ENCODE measurements at places on chromosomes 7 and 10.
A peak's percentile ranks its signal among the peaks of the same experiment; 100 is the strongest.

GRCh38 chr7:149598721-149599308 lies 101.2 kb upstream of the ZNF746 start:
- DNase-seq = no peak

GRCh38 chr7:106139265-106140251 lies 27.4 kb upstream of the SYPL1 start:
- DNase-seq = no peak

DNA sequence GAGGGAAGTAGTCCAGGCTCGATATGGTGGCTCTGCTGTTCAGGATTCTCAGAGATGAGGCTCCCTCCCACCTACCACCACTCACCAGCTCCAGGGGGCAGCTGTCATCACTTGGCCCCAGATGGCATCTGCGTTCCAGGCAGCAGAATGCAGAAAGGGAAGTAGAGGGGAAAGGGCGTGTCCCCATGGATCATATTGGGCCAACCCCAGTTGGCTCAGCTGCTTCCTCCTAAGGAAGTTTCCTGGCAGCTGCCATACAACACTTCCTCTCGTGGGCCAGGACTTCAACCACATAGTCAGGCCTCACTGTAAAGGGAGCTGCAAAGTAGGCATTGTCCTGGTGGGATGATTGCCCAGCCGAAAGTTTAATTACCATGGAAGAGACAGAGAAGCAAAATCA lies 1.6 kb upstream of the TEX36 start:
- no peak for DNase-seq

DNA sequence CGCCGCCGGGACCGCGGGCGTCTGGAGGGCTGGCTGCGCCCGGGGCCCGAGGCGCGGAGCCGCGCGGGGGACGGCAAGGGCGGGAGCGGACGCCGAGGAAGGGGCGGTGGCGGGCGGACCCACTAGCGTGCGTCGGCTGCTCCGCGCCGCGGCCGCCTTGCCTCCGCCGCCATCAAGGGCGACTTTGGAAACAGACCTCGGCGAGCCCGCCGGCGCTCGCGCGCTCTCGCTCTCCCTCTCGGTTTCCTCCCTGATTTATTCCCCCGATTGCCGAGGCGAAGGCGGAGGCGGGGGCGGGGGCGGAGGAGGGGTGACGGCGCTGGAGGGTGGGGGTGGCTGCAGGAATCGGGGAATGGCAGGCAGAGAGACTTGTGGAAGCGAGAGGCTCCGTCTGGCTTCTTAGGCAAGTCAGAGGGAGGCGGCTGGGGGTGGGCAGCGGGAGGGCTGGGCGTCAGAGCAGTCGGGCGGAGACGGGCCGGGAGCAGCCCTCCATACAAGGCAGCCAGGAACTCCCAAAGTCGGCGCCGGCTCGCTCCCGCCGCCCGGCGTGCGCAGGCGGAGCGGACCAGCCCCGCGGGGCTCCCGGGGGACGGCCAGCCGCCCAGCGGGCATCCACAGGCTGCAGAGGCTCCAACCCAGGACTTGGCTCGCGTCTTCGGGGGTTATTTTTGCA lies at the start of gene CACNA2D1:
CACNA2D1 (minus strand) TSS at position 231 of the 673 bp plus-strand sequence.
- peak; percentile 88 for DNase-seq

GRCh38 chr7:92622030-92622429 lies 31.8 kb upstream of the FAM133B start:
- DNase-seq = no peak

DNA sequence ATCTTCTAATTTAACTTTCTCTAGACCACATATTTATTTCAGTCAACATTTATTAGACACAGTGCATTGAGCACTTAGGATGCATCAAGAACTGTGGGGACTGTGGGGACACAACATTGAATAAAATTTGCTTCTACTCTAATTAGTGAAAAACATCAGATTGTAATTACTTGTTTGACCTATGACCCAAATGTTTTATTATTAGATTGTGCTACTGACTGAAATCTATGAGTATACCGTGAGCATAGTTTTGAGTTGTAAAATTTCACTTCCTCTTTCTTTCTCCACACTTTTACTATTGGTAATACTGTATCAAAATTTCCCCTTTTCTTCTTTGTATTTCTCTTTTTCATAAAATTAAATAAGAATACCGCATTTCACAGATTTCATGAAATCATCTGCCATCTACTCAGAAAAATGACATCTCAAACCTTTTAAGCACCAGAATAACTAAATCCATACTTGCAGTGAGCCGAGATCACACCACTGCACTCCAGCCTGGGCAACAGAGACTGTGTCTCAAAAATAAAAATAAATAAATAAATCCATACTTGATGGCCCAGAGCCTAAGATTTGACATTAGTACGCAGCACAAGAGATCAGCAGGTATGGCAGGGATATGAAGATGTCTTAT lies 25.4 kb upstream of the INPP5F start:
- no peak for DNase-seq

DNA sequence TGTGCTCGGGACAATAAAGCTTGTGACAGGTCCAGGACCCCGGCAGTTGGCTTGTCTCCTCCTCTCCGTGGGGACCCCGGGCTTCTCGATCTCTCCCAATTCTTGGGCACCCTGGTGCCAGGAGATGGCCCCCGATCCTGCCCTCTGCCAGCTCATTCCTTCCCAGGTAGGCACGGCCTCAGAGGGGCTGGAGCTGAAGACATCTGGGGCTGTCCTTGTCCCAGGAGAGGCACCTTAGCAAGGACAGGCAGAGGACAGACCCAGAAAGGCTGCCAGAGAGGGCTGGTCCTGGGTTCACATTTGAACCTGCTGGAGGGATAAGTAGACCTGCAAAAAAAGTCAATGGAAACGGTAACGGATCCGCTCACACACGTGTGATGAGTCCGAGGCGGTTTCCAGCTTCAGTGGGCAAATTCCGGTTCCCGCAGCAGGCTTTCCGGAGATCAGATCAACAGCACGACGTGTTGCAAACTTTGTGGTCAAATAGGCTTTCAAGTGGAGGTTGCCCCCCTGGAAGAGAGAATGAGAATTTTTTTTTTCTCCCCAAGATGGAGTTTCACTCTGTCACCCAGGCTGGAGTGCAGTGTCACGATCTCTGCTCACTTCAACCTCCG lies 47.7 kb upstream of the GTF2IRD1 start:
- no peak for DNase-seq

- DNase-seq = no peak
Observed at GRCh38 chr10:72460284-72460876, 105.7 kb upstream of the DNAJB12 start.

- DNase-seq = no peak
Observed at GRCh38 chr7:1053002-1053411, 8.7 kb downstream of the GPR146 start.

GRCh38 chr7:10718768-10719167 lies 254.9 kb upstream of the PHF14 start:
- DNase-seq = no peak

DNA sequence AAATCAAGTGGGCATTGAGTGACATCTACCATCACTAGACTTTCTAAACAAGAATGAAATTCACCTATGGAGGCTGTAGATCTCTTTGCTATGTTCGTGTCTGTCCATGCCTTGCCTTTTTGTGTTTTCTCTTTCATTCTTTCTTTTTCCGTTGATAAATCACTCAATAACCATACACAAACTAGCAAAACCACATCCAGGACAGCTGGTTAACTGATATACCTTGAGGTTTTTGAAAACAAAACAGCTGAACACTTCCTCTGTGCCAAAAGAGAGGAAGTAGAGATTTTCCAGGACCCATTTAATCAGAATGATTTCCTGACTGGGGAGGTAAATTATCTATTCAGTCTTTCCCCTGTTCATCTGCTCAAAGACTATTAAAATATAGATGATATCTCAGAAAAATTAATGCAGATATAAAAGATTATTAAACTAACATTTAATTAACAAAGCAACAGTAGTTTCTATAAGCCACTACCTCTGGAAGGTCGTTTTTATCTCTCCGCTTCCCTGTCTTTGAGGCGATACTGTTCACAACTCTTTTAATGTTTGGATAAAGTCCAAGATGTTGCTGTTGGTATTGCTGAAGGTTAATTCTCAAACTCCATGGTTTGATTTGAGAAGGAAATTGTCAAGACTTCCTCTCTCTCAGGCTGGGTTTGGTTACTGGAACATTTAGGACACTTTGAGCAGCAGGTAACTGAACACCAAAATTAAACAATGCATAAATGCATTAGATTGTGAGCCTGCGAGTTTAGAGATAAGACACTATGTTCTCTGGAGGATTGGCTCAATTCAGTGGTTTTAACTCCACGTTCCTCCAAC lies 24.4 kb upstream of the C10orf67 start:
- no peak for DNase-seq

DNA sequence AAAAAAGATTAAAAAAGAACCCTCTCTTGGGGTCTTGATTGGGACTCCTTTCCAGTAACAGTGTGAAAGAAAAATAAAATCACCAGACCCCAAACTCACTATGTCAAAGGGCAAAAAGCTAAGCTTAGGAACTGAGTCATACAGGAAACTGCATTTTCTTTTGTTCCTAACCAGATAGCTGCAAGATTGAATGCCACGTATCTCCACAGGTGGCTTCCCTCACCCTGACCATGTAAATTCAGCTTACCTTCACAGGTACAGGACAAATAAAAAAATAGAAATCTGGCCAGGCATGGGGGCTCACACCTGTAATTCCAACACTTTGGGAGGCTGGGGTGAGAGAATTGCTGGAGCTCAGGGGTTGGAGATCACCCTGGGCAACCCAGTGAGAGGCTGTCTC lies 32.5 kb upstream of the EIF4H start:
- DNase-seq = no peak

- DNase-seq = no peak
Observed at GRCh38 chr10:113301342-113301984, 251.4 kb upstream of the HABP2 start.

DNA sequence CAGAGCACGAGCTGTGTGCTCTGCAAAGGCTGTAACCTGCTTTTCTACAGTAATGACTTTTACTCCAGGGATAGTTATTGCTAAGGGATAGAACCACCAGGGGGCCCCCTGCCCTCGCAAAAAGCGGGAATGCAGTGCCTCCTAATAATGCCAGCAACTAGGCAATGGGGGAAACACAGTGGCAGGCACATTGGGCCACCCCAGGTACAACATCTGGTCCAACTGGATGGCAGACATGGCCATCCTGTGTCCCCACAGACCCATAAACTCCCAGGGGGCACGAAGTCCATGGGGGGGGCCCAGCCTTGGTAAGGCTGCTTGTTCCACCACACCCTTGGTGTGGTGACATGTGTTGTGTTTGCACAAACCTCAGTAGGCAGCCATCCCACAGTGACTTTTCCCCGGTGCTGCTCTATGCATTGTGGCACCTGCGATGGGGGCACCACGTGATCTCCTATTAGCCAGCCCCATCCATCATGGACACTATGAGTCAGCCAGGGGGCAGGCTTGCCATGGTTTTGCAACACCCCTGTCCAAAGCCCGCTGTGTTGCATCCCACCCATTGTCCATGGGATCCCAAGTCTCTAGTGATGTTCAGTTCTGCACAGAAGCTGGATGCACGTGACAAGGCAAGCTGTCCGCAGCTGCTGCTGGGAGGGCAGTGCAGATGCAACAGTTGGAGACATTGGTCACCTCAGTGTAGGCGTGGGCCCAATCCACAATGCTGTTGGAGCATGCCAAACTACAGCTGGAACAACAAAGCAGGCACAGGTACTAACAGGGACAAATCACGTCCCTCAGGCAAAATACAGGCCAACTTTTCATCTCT lies 84.0 kb downstream of the ANLN start:
- peak; percentile 44 for DNase-seq

DNA sequence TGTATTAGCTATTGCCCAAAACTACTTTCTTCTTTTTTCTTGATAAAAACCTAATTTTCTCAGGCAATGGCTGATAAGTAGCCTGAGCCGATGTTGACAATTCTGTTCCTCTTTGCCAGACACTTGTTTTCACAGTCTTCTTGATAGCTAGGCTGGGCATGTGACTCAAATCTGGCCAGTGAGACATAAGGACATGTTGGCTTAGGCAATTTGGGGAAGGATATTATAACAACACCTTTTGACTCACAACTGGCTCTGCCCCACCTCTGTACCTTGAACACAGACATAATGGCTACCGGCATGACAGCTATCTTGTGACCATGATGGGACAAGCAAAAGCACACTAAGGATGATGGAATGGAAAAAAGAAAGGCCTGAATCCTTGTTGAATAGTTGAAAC lies 72.9 kb upstream of the GPR22 start:
- DNase-seq = no peak

GRCh38 chr7:47581438-47581803 lies 490 bp downstream of the TNS3 start:
- no peak for DNase-seq

DNA sequence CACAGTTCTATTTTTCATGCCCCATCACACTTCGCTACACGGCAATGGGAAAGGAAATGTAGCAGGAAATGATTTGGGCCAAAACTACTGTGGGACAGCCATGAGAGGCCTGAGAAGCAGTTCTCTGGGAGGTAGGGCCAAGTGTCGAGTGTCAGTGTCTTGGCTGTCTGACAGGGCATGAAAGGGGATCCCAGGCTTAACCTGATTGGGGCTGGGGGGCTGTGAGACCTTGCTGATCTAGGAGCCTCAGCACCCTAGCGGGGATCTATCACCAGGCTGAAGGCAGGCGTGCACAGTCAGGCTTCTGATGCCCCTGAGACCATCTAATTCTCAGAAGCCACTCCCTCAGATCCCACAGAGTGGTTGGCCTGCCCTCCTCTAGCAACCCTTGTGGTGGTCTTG lies 58.2 kb upstream of the SLC25A13 start:
- peak; percentile 83 for DNase-seq

DNA sequence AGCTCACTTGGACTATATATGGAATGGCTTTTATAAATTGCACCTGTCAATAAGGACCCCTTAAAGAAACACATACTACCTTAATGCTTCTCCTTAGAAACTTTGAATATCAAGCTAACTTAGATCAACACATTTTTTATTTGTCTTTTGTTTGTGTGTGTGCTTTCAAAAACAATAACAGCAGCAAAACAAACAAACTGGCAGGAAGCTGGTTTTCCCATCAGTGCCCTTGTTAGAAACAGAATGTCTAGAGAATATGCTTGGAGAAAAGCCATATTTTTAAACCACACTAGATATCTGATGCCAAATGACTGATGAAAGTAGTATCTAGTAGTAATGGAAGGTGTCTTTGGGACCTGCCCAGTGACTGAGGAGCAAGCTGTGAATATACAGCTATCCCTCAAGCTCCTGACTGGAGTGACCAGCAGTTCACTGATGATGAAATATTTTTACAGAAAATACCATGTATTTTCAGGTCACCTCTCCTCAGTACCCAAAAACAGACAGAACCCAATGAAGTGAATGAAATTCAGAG lies 1.0 kb downstream of the PDE1C start:
- no peak for DNase-seq

DNA sequence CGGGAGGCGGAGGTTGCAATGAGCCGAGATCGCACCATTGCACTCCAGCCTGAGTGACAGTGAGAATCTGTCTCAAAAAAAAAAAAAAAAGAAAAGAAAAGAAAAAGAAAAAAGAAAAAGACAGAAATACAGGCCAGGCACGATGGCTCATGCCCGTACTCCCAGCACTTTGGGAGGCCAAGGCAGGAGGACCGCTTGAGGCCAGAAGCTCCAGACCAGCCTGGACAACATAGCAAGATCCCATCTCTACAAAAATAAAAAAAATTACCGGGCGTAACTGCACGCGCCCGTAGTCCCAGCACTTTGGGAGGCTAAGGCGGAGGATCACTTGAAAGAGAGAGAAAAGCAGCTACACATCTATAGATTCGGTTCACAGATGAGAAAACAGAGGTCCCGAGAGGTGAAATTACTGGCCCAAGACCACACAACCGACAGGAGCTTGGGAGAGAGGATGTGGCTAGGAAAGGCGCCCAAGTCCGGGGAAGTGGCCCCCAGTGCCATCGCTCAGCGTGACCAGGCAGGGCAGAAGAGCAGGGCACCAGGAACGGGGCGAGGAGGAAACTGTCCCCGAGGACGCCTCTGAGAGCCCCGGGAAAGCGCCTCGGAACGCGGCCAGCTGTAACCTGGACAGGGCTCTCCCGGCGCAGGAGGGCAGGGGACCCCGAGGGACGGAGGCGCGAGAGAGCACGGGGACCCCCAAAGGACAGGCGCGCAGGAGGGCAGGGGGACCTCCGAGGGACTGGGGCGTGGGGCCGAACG lies 612 bp downstream of the SNX8 start:
- no peak for DNase-seq
